Stomach (tissue), 19 donors: ENCODE measurements at places on chromosomes 3 and 15. TPM values are rescaled to one million over a fixed set of nuclear protein-coding genes. Genes with fewer than 3 reads are reported as not detected.

DNA sequence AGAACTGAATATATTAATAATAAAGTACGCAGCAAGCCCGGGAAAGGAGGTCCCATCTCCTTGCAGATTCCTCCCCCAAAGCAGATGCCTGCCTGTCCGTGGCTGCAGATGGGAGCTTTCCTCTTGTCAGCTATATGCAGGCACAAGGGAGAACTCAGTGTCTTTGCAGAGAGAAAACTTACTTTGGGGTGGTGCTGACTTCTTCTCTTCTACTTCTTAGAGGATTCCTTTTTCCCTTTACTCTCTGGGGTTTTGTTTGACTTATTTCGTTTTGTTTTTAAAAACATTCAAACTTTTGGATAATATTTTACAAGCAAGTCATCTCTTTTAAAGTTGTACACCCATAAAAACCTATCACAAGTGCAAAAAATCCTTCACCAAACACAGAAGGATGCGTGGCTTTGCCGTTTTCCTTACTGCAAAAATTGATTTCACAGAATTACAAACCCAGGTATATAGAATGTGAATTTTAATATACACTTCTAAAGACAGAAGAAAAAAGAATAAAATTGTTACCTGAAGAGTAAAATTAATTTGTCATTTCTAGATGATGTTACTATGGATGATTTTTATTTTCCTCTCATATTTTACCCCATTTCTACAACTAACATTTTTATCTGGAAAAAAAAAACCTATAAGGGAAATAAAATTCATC is 65.3 kb upstream of the IGF1R start:
- DNase-seq = no peak

The SERINC4 gene
- not detected for total RNA-seq

DNA sequence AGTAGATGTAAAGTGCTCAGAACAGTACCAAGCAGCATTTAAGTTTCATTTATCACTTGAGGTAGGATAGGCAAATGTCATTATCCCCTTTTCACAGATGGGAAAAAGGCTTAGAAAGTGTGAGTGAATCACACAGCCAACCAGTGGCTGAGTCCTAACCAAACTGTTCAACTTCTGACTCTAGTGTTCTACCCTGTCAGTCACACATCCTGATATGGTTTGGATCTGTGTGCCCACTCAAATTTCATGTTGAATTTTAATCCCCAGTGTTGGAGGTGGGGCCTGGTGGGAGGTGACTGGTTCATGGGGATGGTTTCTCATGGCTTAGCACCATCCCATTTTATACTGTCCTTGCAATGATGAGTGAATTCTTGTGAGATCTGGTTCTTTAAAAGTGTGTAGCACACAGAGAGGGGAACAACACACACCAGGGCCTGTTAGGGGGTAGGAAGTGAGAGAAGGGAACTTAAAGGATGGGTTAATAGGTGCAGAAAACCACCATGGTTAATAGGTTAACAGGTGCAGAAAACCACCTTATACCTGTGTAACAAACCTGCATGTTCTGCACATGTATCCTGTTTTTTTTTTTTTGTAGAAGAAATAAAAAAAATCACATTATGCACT is 304.7 kb downstream of the SUCLG2 start:
- DNase-seq = no peak

- no peak for DNase-seq
Measured at GRCh38 chr3:4322635-4323034, 19.5 kb downstream of the SETMAR start.

The SCAANT1 gene
- not detected for total RNA-seq

- DNase-seq = no peak
Measured at GRCh38 chr3:65713016-65713415, 325.7 kb downstream of the MAGI1 start.

GRCh38 chr3:37945807-37946530 is 44.6 kb upstream of the VILL start:
- DNase-seq = no peak

- DNase-seq = peak; percentile 29
Measured at GRCh38 chr3:24160424-24161095, 215.5 kb downstream of the NR1D2 start.
